Thoracic aorta (tissue), 2 donors: ENCODE measurements at places on chromosomes 12 and 14. TPM values are rescaled to one million over a fixed set of nuclear protein-coding genes. Genes with fewer than 3 reads are reported as not detected.

DNA sequence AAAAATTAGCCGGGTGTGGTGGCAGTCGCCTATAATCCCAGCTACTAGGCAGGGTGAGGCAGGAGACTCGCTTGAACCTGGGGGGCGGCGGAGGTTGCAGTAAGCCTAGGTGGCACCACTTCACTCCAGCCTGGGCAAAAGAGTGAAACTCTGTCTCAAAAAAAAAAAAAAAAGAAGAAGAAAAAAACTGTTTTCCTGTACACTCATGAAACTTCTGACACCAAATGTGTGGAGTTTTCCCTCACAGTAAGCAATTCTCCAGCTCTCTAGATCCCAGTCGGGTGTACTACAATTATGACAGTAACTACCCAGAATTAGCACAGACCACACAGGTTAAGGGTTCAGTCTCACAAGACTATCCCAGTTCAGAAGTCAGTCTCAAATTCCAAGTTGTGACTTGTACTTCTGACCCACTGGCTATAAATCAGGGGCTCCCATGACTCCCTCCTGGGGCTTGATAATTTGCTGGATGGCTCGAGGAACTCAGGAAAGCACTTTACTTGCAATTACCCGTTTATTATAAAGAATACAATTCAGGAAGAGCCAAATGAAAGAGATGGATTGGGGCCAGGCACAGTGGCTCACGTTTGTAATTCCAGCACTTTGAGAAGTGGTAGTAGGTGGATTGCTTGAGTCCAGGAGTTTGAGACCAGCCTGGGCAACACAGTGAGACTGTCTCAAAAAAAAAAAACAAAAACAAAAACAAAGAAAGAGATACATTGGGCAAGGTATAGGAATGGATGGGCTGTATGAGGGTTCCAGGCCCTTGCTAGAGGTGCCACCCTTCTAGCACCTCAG lies 12.4 kb upstream of the ARF6 start:
- no peak for DNase-seq
- no peaks in the 10 kb centered on the region for H3K36me3 ChIP-seq
- no peak overlapping the region for H3K27ac ChIP-seq
- H3K27me3 ChIP-seq = no peaks in the 10 kb centered on the region

DNA sequence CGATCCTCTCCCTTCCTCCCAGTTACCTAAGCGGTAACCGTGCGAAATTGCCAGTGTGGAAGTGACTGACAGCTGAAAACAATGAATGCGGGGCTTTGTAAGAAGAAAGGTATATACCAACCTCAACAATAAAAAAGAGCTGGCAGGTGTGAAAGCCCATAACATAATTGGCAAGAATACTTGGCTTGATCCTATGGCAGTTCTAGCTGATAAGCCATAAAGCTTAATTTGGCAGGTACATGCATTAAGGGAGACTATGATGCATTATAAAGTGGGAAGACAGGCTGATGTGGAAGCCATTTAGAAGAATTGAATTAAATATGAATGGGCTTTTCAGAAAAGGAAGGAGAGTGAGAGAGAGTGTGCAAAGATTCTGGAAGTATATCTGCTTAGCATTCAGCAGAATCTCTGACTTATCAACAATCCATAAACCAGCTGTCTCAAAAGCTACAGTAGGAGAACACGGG lies 71.3 kb downstream of the CRACR2A start:
- no peaks in the 10 kb centered on the region for H3K27me3 ChIP-seq
- H3K4me3 ChIP-seq = no peak overlapping the region
- no peak for DNase-seq
- no peaks in the 10 kb centered on the region for H3K36me3 ChIP-seq

GRCh38 chr12:109961201-109961600 lies 35.0 kb downstream of the GIT2 start:
- H3K36me3 ChIP-seq = peaks cover 23% of the 10 kb centered on the region
- no peak overlapping the region for H3K4me3 ChIP-seq
- H3K4me1 ChIP-seq = no peaks in the 10 kb centered on the region
- peak overlapping the region; percentile 35 for H3K27ac ChIP-seq
- DNase-seq = no peak

DNA sequence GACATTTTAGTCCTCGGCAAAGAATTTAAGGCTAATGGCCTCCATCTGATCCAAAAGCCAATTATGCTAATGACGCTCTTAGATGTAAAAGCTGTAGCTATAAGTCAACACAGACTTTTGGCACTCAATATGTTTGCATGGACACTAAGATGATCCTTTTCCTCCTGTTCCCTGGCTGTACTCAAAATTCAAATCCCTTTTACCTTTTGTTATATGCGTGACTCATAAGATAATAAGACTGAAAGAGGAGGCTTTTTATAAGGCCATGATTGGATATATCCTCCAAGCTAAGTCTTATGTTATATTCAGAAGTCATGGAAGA lies 89.8 kb downstream of the PDZRN4 start:
- H3K27me3 ChIP-seq = no peaks in the 10 kb centered on the region
- no peak for DNase-seq
- H3K4me3 ChIP-seq = no peak overlapping the region

DNA sequence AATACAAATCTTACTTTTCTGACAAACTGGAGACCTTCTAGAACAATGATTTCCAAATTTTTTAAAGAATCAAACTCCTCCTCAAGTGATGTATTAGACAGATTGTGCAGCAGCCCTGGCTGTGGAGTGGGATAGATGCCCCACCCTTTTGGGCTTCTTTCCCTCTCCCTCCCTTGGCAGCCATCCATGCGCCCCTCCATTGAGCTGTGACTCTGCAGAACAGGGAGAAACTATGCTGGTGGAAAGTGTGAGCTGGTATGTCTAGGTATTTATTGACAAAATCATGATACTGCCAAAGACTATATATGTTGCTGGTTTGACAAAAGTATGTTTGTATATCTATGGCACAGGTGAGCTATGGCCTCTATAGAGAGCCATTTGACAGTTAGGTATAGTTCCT lies 138.5 kb downstream of the KTN1 start:
- no peaks in the 10 kb centered on the region for H3K4me1 ChIP-seq
- H3K36me3 ChIP-seq = no peaks in the 10 kb centered on the region
- H3K4me3 ChIP-seq = no peak overlapping the region
- no peak for DNase-seq
- H3K27ac ChIP-seq = no peak overlapping the region

- no peak for DNase-seq
- no peaks in the 10 kb centered on the region for H3K4me1 ChIP-seq
- no peak overlapping the region for H3K27ac ChIP-seq
- no peak overlapping the region for H3K4me3 ChIP-seq
- H3K27me3 ChIP-seq = no peaks in the 10 kb centered on the region
- no peaks in the 10 kb centered on the region for H3K36me3 ChIP-seq
These were observed 703.7 kb downstream of the TMEM121 start for GRCh38 chr14:106230071-106230470.

- no peak overlapping the region for H3K27ac ChIP-seq
- H3K4me3 ChIP-seq = no peak overlapping the region
- H3K27me3 ChIP-seq = no peaks in the 10 kb centered on the region
- H3K36me3 ChIP-seq = no peaks in the 10 kb centered on the region
These were observed 139.6 kb upstream of the EGLN3 start for GRCh38 chr14:34090451-34090850.

GRCh38 chr14:69321601-69322330 lies 61.8 kb downstream of the GALNT16 start:
- no peak overlapping the region for H3K27ac ChIP-seq
- H3K4me3 ChIP-seq = no peak overlapping the region
- no peak for DNase-seq
- H3K36me3 ChIP-seq = no peaks in the 10 kb centered on the region

DNA sequence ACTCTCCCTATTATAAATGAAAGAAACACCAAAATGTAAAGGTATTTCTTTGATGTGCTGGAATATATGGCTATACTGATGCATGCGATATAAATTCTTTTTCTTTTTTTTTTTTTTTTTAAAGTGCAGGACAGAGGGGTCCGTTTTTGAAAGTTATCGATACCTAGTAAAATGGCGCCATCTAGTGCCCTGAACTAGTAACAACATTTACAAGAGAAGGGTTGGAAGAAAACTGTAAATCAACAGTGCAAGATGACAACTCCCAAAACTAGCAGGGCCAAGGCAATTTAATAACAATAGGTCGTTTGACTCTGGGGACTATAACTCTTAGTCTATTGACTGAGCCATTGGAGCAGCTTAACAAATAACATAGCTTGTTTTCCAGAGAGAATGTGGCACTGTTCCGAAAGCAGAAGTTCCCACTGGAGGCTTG lies 137.7 kb downstream of the SPTSSA start:
- H3K4me3 ChIP-seq = no peak overlapping the region
- H3K4me1 ChIP-seq = no peaks in the 10 kb centered on the region
- no peak for DNase-seq
- H3K27ac ChIP-seq = no peak overlapping the region
- no peaks in the 10 kb centered on the region for H3K27me3 ChIP-seq
- H3K36me3 ChIP-seq = no peaks in the 10 kb centered on the region

DNA sequence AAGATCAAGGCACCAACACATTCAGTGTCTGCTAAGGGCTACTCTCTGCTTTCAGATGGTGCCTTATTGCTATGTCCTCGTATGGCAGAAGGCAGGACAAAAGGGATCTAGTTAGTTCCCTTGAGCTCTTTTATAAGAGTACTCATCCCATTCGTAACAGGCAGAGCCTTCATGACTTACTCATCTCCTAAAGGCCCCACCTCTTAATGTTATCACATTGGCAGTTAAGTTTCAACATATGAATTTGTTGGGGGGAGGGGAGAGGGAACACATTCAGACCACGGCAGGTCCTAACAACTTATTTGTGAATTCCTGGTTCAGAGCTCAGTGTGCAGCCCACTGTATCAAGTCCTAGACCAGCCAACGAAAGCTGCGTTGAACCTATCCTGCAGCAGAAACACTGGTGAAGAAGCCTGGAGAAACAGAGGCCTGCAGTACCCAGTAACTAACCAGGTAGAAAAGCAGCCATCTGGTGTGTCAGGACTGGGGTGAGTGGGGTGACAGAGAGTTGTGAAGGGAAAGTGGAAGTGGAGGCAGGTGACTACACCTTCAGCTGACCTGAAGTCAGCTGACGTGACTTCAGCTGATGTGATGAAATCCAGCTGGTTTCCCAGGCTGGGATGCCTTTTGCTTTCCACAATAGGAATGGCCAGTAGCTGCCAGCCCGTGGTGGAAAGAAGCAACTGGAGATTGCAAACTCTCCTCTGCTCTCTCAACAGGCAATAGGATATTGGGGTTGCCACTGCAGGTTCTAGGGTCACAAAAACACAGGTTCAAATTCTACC lies 101.6 kb upstream of the PLXNC1 start:
- peaks cover 17% of the 10 kb centered on the region for H3K4me1 ChIP-seq
- no peak overlapping the region for H3K4me3 ChIP-seq
- no peaks in the 10 kb centered on the region for H3K36me3 ChIP-seq
- no peak for DNase-seq
- no peaks in the 10 kb centered on the region for H3K27me3 ChIP-seq

DNA sequence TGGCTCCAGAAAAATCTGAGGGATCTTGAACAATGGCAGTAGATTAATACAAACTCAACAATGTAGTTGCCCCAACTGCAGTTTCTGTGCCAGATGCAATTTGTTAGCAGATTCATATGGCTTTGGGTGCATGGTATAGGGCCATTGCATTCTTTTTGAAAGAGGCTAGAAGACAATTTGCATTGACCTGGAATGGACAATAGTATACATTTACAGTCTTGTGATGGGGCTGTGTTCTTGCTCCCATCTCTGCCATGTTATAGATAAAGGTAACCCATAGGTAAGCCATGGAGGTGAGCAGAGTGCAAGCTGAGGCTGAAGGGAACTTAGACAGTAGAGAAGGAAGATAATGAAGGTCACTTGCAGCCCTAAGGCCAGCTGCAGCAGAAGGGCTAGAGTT lies 50.1 kb upstream of the DIO3 start:
- H3K27ac ChIP-seq = no peak overlapping the region
- H3K36me3 ChIP-seq = no peaks in the 10 kb centered on the region
- no peak for DNase-seq
- H3K4me1 ChIP-seq = no peaks in the 10 kb centered on the region
- H3K27me3 ChIP-seq = no peaks in the 10 kb centered on the region

GRCh38 chr12:47186246-47186645 lies 106.5 kb upstream of the AMIGO2 start:
- no peaks in the 10 kb centered on the region for H3K27me3 ChIP-seq
- H3K4me1 ChIP-seq = peaks cover 26% of the 10 kb centered on the region
- no peak for DNase-seq
- H3K4me3 ChIP-seq = no peak overlapping the region
- H3K36me3 ChIP-seq = no peaks in the 10 kb centered on the region

DNA sequence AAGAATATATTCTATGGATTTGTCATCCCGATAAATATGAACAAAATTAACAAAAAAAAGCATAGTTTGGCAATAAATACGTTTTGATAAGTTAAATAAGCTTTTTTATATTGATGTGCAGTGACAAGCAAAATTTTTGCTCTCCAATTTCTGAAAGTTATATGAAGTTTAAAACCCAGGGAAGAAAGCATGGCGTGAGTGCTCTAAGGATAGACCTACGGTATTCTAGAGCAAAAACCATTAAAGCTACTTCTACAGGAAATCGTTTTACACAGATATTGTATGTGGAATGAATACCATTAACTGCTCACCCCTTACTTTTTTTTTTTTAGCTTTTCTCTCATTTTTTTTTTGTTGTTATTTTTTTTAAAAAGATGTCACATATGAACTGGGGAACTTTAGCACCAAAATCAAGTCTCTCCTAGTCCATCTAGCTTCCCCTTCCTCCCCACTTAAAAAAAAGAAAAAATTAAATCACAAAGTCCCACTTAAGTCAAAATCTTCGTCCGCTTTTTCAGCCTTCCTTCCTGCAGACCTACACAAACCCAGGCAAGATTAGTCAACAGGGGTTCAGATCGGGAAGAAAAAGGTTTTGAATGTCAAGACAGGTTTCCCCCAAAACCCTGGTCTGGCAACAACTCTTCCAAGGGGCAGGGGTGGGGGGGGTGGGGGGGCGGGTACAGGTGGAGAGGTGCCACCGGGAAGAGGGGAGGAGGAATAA lies 4.4 kb downstream of the ZFP36L1 start:
- H3K27me3 ChIP-seq = no peaks in the 10 kb centered on the region
- peaks cover 19% of the 10 kb centered on the region for H3K36me3 ChIP-seq
- H3K4me1 ChIP-seq = peaks cover 14% of the 10 kb centered on the region

- no peaks in the 10 kb centered on the region for H3K4me1 ChIP-seq
- H3K4me3 ChIP-seq = no peak overlapping the region
- H3K36me3 ChIP-seq = no peaks in the 10 kb centered on the region
- no peak overlapping the region for H3K27ac ChIP-seq
- no peaks in the 10 kb centered on the region for H3K27me3 ChIP-seq
These were observed 27.7 kb upstream of the KLRD1 start for GRCh38 chr12:10279937-10280336.

GRCh38 chr12:97938031-97938430 lies 475.4 kb downstream of the RMST start:
- no peaks in the 10 kb centered on the region for H3K36me3 ChIP-seq
- DNase-seq = no peak
- H3K4me3 ChIP-seq = peak overlapping the region; percentile 29
- H3K27me3 ChIP-seq = no peaks in the 10 kb centered on the region

Gene TAS2R30
- total RNA-seq = 15.1 TPM

Gene HOXC9
- total RNA-seq = not detected

Gene LTB4R2
- 15.2 TPM for total RNA-seq

Gene TBX5
- total RNA-seq = 1.5 TPM

Gene GARIN6
- not detected for total RNA-seq

Gene CLEC9A
- not detected for total RNA-seq

Gene HHIPL1
- total RNA-seq = 2.1 TPM

Gene LIN7A
- 5.8 TPM for total RNA-seq
